Pancreas (tissue), 10 donors: ENCODE measurements at places on chromosomes 11 and 22.
A peak's percentile ranks its signal among the peaks of the same experiment; 100 is the strongest.

DNA sequence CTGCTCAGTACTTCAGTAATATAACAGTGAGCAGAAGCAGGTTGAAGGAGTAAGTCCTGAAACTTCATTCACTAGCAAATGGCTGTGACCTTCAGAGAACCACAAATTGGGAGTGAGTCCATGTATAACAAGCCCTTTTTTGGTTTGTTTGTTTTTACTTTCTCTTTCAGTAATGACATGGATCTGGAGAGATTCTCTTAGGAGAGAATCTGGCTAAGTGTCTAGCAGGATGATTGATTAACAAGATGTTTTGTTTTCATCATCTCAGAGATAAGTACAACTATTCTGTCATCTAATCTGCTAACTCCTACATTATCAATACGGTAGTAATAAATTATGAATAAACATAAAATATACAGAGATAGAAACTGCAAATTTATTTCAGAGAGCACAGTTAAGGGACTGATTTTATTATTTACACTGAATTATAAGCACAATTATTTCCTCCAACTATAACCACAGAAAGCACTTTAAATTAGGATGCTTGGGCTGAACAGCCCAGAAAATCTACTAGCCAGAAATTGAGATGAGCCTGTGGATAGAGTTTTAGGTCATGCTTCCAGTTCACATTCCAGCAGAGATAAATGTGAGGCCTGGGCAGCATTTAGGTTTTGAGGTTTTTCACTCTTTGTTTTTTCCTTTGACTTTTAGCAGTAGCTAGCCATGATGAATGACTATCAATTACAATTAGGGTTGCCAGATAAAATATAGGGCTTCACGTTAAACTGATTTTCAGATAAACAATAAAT is 429.3 kb upstream of the FAT3 start:
- no peak for DNase-seq

GRCh38 chr11:102802341-102802740 is 4.4 kb upstream of the MMP1 start:
- DNase-seq, result no peak

GRCh38 chr11:58391879-58392278 is 14.8 kb downstream of the OR5B3 start:
- no peak for DNase-seq

- DNase-seq, result peak; percentile 26
Observed at GRCh38 chr11:67628710-67629385, 889 bp downstream of the NUDT8 start.

DNA sequence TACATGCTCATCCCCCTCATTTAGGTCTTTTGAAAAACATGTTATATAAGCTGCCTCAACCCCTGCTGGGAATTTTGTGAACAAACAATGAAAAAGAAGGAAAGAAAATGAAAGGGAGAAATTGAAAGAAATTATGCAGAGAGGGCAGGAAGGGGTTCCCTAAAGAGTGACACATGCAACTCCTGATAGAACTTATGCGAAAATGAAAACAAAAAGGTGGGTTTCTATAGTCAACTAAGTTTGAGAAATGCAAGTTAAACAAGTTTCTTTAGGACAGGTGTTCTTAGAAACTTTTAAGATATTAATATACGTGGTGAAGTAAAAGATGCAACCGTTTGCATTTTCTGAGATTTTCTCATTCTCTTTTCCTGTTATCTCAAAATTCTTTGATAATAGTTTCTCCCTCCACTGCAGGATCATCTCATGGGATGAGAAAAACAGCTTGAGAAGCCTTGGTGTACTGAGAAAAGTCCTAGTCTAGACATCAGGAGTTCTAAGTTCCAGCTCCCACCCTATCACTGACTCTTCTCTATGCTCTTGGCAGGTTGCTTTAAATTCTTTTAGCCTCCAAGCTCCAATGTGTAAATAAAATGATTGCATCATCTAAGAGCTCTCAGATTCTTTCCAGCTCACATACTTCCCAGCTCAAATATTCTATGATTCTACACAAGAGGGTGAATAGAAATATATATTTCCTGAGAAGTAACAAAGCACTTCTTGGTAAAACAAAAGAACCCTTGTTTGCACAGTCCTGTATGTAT is 109.2 kb downstream of the FAM76B start:
- DNase-seq, result no peak

DNA sequence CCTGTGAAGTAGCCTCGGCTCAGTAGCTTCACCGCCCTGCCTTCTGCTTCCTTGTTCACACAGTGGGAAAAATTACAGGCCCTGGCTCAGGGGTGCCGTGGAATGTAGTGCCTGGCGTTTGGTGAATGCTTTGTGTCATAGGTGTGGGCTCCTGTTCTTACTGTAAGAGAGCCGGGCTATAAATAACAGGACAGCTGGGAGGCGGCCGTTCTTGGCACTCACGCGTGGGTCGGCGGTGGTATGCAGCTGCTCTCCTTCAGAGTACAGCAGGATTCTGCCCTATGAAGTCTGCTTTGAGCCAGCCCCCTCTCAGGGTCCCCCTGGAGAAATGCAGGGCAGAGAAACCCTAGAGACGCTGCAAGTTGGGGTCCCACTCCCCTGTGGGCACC is 84.2 kb downstream of the CTTN start:
- DNase-seq, result no peak

DNA sequence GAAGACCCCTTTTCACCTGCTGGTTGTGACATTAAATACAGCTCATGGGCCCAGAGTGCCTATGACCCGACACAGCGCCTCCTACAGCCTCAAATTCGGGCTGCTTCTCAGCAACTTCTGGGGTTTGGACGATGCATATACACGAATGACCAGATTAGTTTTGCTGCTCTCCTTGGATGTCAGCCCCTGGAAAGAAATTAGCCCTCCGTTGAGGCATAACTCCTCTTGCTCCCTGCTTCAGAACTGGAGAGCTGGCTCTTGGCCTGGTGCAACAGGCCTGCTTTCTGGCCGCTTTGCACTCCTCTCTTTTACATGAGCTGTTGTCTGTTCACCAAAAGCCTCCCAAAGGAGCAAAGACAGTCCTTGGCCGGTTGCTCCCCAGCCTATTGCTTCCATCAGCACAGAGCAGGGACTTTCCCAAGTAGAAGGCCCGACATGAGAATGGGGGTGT is 3.3 kb downstream of the TECTA start:
- no peak for DNase-seq

- no peak for DNase-seq
Observed at GRCh38 chr22:47928631-47929030, 1166.2 kb downstream of the TBC1D22A start.

DNA sequence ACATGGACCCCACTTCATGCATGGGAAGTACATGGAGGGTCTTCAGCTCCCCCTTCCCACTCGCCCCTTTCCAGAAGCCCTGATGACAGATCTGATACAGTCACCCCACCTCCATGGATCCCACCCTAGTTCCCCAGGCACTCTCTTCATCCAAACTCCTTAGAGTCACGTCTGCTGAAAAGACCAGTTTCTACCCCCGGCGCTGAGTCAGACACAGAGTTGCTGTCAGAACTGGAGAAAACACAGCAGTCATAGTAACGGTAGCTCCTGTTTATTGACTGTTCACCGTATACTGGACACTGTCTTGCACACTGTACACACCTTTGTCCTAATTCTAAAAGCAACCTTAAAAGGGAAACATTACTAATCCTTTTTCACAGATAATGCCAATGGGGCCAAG is 29.1 kb downstream of the DRD2 start:
- no peak for DNase-seq

DNA sequence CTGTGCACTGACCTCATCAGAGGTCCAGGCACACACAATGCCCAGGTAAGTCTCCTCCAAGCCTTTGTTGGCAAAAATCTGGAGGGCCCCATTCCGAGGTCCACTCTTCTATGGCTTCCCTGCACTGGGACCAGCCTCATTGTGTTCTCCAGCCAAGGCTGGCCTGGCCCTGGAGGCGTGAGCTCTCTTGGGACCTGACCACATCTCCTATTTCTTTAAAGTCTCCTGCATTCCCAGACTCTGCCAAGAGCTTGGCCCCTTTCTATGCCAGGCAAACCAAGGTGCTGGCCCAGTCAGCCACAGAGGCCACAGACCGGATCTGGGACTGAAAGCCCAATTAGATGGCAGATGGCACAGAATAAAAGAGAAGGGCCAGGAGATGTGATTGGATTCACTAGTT is 55.1 kb downstream of the C11orf58 start:
- DNase-seq, result no peak

GRCh38 chr22:42803389-42803788 is 53.7 kb downstream of the ARFGAP3 start:
- DNase-seq, result peak; percentile 55

DNA sequence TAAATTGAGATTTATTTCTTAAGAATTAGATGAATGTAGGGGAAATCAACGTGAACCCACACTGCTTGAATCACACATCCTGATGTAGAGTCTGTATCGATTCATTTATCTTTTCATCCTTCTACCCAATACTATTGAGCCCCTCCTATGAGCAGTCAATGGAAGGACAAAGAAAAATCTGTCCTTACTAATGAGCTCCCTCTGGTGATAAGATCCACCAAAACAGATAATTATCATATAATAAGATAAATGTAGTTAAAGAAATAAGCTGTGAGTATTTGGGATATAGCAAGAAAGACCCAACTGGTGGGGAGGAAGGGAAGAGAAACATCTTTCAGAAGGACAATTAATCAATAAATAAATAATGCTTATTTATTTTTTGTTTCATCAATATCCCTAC is 385.1 kb upstream of the CCDC90B start:
- no peak for DNase-seq

DNA sequence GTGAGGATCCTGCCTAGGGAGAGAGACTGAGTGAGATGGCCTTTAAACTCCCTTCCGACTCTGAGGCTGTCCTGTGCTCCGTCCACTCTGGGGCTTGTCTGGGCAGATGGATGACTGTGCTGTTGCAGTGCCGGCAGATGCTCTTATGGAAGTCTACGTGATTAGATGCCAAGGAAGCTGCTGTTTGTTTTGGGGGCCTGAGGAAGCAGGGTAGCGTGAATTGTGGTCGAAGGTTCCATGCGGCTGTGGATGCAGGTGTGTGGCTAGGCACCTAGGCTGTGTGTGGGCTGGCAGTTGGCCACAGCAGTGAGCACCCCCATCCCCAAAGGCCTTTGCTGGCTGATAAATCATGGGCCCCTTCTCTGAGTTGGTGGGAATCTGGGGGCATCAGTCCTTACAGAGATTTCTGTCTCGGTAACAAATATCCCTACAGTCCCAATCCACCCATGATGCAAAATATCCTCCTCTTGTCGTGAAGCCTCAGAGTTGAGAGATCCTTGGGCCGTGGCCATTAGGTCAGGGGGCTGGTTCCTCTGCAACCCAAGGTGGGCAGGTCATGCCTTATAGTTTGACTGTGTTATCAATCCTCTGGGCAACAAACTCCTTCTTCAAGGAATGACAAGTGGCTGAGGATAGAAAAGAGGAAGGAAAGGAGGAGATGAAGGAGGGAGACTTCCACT is 31.2 kb downstream of the AMPD3 start:
- no peak for DNase-seq

GRCh38 chr22:20131597-20131858 is at the start of gene ZDHHC8:
Gene ZDHHC8 (plus strand): TSS chr22:20131804. CDS start chr22:20131948, 144 bp downstream.
- no peak for DNase-seq

DNA sequence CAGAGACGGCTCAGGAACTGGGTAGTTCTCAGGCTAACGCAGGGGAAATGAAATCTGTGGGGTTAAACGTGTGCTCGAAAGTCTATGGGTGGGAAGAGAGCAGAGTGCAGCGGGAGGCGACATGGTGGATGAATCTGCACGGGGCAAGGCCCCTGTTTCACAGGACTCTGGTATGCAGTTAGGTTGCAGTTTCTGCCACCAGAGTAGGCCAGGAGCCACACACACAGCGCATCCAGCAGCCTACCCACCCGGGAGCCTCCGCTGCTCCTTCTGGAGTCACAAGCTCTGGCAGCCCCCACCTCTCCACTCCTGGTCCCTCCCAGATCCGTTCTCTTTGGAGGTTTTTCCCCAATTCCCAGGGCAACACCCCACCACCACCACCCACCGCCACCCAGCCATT is 27.0 kb downstream of the SPATA19 start:
- no peak for DNase-seq

DNA sequence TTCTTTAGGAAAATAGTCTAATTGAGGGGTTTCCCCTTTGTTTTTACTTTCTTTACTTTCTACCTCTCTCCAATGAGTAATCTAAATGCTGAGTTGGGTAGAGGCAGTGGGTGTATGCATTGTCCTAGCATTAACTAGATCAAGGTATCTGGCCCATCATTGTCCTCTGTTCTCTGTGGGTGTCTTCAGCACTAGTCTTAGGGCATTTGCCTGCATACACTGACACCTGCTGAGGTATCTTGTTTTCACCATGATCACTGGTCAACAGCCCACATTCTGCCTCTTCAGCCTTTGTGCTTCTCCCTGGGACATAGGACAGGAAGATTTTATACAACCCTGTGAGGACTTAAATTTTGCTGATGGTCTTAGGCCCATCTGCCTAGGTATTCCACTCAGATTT is 371.1 kb downstream of the RAB38 start:
- no peak for DNase-seq

DNA sequence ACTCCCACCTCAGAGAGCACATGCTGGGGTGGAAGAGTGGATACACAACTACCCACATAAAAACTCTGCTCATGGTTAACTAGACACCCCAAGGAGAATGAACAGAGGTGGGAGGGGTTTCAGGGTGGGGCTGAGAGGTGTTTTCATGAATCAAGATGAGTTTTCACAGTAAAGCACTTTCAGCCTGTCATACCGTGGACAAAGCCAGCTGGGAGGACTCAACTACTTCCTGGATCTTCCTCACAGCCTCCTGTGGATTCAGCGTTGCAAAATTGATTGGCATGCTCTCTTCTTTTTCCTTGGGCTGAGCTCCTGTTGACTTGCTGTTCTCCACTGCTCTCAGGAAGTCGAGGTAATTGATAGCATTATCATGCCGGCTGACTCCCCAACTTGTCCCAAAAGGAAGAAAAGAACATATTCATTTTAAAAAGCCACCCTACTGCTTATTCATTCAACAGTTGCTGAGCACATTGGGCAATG is 168.5 kb downstream of the MPPED1 start:
- DNase-seq, result no peak

- no peak for DNase-seq
Observed at GRCh38 chr11:77151804-77152509, 23.9 kb downstream of the MYO7A start.

DNA sequence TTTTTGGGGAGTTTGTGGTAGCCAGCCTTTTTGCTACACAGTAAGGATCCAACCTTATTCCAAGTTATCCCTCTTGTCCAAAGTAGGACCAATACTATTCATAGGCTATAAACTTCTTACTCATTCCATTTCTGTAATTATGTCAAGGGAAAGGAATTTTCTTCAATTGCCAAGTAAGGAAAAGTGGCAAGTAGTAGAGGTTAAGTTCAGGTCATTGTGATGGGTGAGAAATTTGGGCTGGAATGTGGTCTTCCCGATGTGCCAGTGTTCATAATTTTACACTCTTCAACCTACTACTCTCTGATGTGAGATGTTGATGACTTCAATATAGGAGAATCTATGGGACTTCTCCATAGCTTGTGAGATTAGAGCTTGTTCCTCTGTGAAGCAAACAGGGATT is 648.8 kb downstream of the METTL15 start:
- DNase-seq, result no peak

DNA sequence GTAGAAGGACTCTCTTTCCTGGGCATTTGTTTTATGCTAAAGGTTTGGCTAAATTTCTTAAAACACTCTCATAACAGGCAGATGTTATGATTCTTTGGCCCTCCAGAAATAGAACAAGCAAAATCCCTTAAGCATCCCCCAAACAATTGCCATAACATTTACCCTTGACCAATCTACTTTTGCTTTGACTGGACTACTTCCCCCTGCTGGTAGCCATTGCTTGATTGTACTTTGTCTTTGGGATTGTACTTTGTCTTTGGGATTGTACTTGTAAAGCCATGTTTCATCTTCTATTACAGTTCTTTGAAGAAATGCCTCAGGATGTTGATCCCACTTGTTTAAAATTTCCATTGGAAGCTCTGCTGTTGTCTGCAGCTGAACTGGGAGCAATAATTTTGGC is 53.3 kb upstream of the GLYAT start:
- no peak for DNase-seq
